ENCODE measurements at places on chromosomes 5 and 9. TPM values are rescaled to one million over a fixed set of nuclear protein-coding genes. Genes with fewer than 3 reads are reported as not detected.
A peak's percentile ranks its signal among the peaks of the same experiment; 100 is the strongest.

The PELO gene
- total RNA-seq: 12.8 TPM

The CCDC180 gene
- 0.03 TPM for total RNA-seq

GRCh38 chr5:85000671-85001070, 616.0 kb upstream of the EDIL3 start:
- peak overlapping the region; percentile 28 for H3K27ac ChIP-seq
- H3K36me3 ChIP-seq: no peaks in the 10 kb centered on the region
- DNase-seq: no peak
- no peak overlapping the region for H3K4me3 ChIP-seq
- peaks cover 9% of the 10 kb centered on the region for H3K4me1 ChIP-seq

- DNase-seq: no peak
- no peaks in the 10 kb centered on the region for H3K27me3 ChIP-seq
- 0 out of 2 replicates have a peak overlapping the region, but pooled peaks have one; percentile 1 for H3K27ac ChIP-seq
- H3K4me1 ChIP-seq: peaks cover 11% of the 10 kb centered on the region
Observed at GRCh38 chr5:130514984-130515690, 610.9 kb downstream of the CHSY3 start.

- no peaks in the 10 kb centered on the region for H3K27me3 ChIP-seq
- no peak for DNase-seq
- no peaks in the 10 kb centered on the region for H3K4me1 ChIP-seq
- no peak overlapping the region for H3K27ac ChIP-seq
- no peak overlapping the region for H3K4me3 ChIP-seq
Observed at GRCh38 chr5:94102849-94103248, 361.4 kb upstream of the POU5F2 start.

DNA sequence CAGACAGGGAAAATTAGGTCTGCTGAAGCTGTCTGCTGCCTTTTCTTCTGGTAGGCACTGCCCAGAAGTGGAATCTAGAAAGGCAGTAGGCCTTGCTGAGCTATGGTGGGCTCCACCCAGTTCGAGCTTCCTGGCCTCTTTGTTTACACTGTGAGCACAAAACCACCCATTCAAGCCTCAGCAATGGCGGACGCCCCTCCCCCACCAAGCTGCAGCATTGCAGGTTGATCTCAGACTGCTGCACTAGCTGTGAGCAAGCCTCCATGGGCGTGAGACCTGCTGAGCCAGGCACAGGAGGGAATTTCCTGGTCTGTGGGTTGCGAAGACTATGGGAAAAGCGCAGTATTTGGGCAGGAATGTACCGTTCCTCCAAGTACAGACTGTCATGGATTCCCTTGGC, 18.5 kb downstream of the AGTPBP1 start:
- no peaks in the 10 kb centered on the region for H3K27me3 ChIP-seq
- no peak overlapping the region for H3K4me3 ChIP-seq
- H3K27ac ChIP-seq: no peak overlapping the region
- no peaks in the 10 kb centered on the region for H3K4me1 ChIP-seq

GRCh38 chr5:134432677-134433359, 21.1 kb upstream of the CDKN2AIPNL start:
- H3K36me3 ChIP-seq: no peaks in the 10 kb centered on the region
- no peak overlapping the region for H3K27ac ChIP-seq
- no peak for DNase-seq
- H3K27me3 ChIP-seq: no peaks in the 10 kb centered on the region

The SLC25A2 gene
- 0.11 TPM for total RNA-seq

DNA sequence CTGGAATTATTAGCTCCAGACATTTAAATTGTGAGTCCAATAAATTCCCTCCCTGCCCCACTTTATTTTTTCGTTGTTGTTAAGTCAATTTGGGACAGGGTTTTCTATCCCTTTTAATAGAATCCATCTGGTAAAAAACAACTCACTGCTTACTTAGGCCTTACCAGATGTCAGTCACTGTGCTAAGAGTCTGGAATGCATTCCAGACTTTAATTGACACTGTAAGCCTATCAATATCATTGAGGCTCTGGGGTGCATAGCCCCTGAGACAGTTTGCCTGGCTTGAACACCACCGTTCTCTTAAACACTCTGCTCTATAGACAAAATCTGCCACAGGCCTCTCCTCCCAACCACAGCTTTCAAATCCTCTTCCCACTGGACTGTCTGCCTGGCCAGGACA, 175.9 kb downstream of the NSG2 start:
- DNase-seq: no peak
- H3K4me1 ChIP-seq: no peaks in the 10 kb centered on the region
- H3K4me3 ChIP-seq: no peak overlapping the region
- no peaks in the 10 kb centered on the region for H3K27me3 ChIP-seq
- H3K36me3 ChIP-seq: no peaks in the 10 kb centered on the region

- no peaks in the 10 kb centered on the region for H3K27me3 ChIP-seq
- no peak for DNase-seq
- H3K4me3 ChIP-seq: no peak overlapping the region
- no peak overlapping the region for H3K27ac ChIP-seq
- H3K4me1 ChIP-seq: no peaks in the 10 kb centered on the region
- H3K36me3 ChIP-seq: no peaks in the 10 kb centered on the region
Observed at GRCh38 chr5:165188556-165189175, 1683.2 kb downstream of the MAT2B start.

DNA sequence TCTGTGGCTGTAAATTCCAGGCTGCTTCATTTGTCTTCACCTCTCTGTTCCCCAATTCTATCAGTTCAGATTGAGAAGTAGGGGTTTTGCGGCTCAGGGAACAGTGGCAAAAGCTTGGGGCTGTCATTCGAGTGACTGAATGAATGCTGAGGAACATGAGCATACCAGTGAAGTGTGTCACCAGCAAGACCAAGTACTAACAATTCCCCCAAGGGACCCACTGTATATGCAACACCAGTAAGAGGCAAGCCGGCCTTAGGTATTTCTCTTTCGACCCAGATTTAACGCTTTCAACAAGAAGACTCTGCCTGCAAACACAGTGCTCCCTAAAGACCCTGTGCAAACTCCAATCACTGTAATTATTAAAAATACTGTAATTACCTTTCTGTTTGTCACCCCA, 25.8 kb downstream of the KLHL3 start:
- no peaks in the 10 kb centered on the region for H3K4me1 ChIP-seq
- no peaks in the 10 kb centered on the region for H3K27me3 ChIP-seq
- no peak overlapping the region for H3K4me3 ChIP-seq
- H3K36me3 ChIP-seq: no peaks in the 10 kb centered on the region
- no peak for DNase-seq
- H3K27ac ChIP-seq: no peak overlapping the region

- no peak overlapping the region for H3K4me3 ChIP-seq
- no peaks in the 10 kb centered on the region for H3K27me3 ChIP-seq
- H3K27ac ChIP-seq: no peak overlapping the region
- peaks cover 14% of the 10 kb centered on the region for H3K4me1 ChIP-seq
- peaks cover 94% of the 10 kb centered on the region for H3K36me3 ChIP-seq
- DNase-seq: no peak
Observed at GRCh38 chr5:172093965-172094364, 87.5 kb upstream of the FBXW11 start.

GRCh38 chr9:128384801-128385495, 13.8 kb downstream of the URM1 start:
- DNase-seq: no peak
- no peaks in the 10 kb centered on the region for H3K4me1 ChIP-seq
- no peak overlapping the region for H3K27ac ChIP-seq
